WTC11 (cell line): ENCODE measurements at places on chromosomes 16 and 17. TPM values are rescaled to one million over a fixed set of nuclear protein-coding genes. Genes with fewer than 3 reads are reported as not detected.

Gene KRT9
- total RNA-seq, result not detected in 3 replicates

Gene CMTM2
- not detected in 3 replicates for total RNA-seq

GRCh38 chr16:30470632-30470995 lies 1.9 kb upstream of the ITGAL start:
- no peak for DNase-seq

DNA sequence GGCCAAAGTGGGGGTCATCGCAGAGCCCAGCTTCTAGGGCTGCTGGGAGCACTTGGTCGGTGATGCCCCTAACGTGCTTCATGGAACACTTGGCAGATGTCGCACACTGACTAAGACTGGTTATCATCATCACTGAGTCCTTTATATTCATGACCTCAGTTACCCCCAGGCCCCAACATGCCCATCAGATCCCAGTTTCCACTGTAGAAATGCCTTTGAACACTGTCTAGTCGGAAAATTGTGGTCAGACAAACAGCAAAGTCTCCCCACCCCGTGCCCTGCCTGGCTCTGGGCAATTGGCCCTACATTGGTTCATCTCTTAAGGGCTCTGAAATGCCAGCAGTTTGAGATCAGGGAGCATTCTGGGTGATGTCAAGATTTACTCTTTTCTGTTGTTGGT lies 51.3 kb downstream of the NKD1 start:
- DNase-seq, result no peak

DNA sequence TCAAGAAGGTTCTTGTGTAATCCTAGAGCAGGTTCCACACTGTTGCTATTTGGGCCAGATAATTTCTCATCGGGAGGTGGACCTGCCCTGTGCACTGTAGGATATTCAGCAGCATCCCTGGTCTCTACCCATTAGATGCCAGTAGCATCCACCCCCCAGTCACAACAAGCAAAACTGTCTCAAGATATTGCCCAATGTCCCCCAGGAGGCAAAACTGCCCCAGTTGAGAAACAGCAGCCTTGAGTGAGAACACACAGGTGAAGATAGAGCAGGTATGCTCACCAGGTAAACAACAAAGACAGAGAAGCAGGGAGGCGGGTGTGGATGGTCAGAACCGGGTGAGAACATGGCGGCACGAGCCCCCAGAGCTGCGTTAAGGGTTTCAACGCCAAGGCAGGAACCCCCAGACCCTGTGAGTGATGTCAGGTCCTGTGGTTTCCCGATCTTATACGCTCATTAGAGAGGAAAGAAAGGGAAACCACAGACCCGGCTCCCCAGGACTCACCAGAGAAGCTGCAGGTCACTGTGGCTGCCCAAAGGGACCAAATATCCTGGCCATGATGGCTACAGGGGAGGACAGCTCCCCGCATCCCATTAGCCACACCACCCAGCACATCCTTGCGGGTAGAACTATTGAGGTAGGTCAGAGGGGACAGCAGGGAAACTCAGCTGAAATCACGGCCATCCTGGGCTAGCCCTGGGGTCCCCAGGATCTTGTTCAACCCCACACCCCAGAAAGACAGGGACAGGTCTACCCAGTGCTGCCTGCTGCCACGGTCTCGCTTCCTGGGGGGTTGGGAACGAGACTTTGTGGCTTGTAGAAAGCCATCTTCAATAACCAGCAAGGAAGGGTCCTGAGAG lies 21.2 kb downstream of the CDC42EP4 start:
- no peak for DNase-seq
